Fibroblast of lung (primary cell): ENCODE measurements at places on chromosomes 12 and 14. TPM values are rescaled to one million over a fixed set of nuclear protein-coding genes. Genes with fewer than 3 reads are reported as not detected.

GRCh38 chr12:53381731-53382630 is 2.0 kb downstream of the SP1 start:
- peak overlapping the region; percentile 40 for H3K4me3 ChIP-seq
- H3K4me1 ChIP-seq = peaks cover 25% of the 10 kb centered on the region
- no peaks in the 10 kb centered on the region for H3K27me3 ChIP-seq
- H3K27ac ChIP-seq = peak overlapping the region; percentile 52
- DNase-seq = peak; percentile 73

KRT77 gene
- not detected in 2 replicates for total RNA-seq

GRCh38 chr12:116672842-116673516 is 64.9 kb downstream of the SPRING1 start:
- H3K36me3 ChIP-seq = no peaks in the 10 kb centered on the region
- DNase-seq = no peak
- no peak overlapping the region for H3K27ac ChIP-seq
- no peak overlapping the region for H3K4me3 ChIP-seq

DNA sequence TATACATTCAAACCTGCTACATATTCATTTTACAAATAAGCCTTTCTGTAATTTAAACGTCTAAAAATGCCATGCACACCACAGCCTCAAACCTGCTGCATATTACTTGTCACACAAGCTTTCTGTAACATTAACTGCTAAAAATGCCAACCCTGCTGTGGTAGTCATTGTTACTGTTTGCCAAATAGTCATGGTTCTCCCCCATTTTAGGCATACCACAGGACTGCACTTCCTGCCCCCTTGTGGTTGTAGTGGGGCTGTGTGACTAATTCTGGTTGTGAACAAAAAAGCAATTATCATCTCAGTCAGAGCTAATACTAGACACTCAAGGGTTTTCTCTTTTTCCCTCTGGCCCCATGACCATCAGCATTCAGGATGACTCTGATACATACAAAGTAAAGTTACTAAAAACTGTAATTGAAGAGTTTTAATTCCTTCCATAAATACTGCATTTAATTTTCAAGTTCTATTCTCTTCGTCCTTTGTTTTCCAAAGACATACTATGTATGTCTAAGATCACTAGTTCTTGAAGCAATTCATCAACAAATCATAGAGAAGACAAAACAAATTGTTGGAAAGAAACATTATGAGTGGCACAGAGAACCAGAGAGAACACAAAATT is 5.7 kb upstream of the SLC35F4 start:
- peak; percentile 63 for DNase-seq
- H3K27ac ChIP-seq = no peak overlapping the region

- no peaks in the 10 kb centered on the region for H3K36me3 ChIP-seq
- H3K27ac ChIP-seq = no peak overlapping the region
- no peaks in the 10 kb centered on the region for H3K27me3 ChIP-seq
- no peak for DNase-seq
Observed at GRCh38 chr12:21814814-21815213, 40.3 kb upstream of the KCNJ8 start.

- no peak for DNase-seq
- H3K27ac ChIP-seq = no peak overlapping the region
- H3K27me3 ChIP-seq = no peaks in the 10 kb centered on the region
- no peaks in the 10 kb centered on the region for H3K4me1 ChIP-seq
- H3K36me3 ChIP-seq = no peaks in the 10 kb centered on the region
Observed at GRCh38 chr12:91868054-91868453, 277.6 kb downstream of the BTG1 start.

- H3K27ac ChIP-seq = no peak overlapping the region
- H3K36me3 ChIP-seq = no peaks in the 10 kb centered on the region
- H3K27me3 ChIP-seq = peaks cover 3% of the 10 kb centered on the region
- H3K4me1 ChIP-seq = no peaks in the 10 kb centered on the region
Observed at GRCh38 chr14:99947695-99948094, 117.5 kb upstream of the EVL start.

PTPRB gene
- total RNA-seq = 0.66 and 0.77 TPM in 2 replicates

NIN gene
- 30.0 and 37.5 TPM in 2 replicates for total RNA-seq

DNA sequence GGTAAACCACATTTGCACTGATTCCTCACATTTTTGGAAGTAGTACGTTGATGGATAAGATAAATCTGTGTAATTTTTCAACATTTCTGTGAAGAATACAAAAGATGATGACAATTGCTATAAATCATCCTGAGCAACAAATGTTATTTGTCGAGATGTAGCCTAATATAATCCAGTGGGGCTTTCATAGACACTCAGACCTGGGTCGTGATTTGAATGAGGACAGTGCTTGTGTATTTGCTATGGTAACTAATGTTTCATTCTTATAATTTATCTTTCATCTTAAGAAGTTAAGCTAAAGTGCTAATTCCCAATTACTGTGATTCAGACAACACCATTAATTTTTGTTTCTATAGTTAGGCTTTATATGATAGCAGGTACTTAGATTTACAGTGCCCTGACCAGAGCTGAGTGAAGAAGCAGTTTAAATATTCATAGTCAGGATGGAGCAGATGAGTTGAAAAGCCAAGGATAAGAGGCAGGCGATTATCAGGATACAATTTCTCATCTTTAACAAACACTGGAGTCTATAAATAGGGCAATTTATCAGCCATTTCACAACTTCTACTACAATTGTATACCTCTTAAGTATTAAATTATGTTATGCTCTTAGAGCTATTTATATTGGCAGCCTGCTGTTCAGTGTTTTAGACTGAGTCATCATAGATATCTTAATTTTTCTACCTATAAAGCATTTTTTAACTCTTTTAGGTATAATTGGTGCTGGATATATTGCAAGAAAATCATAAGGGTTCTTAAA is 359.9 kb downstream of the TRHDE start:
- H3K27me3 ChIP-seq = no peaks in the 10 kb centered on the region
- no peak overlapping the region for H3K4me3 ChIP-seq
- H3K4me1 ChIP-seq = no peaks in the 10 kb centered on the region
- peak; percentile 33 for DNase-seq

DNA sequence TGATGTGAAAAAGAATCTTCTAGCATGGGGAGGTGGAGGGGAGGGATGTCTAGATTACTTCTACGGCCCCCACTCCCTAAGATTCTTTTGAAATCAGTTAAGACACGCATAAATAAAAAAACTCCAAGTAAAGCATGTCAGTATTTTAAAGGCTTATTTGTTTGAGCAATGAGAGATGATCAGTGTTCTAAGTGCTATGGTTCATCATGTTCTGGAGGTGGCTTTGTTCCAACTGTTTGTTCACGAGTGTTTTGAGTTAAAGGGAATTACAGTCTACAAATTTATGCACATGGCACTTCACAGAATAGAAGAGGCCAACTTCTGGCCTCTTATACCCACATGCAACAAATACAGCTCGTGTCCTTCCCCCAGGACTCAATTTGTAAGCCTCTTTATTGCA is 394.9 kb downstream of the RAD51B start:
- H3K27ac ChIP-seq = no peak overlapping the region
- H3K27me3 ChIP-seq = no peaks in the 10 kb centered on the region
- H3K4me1 ChIP-seq = peaks cover 11% of the 10 kb centered on the region
- H3K4me3 ChIP-seq = no peak overlapping the region
- DNase-seq = no peak

DNA sequence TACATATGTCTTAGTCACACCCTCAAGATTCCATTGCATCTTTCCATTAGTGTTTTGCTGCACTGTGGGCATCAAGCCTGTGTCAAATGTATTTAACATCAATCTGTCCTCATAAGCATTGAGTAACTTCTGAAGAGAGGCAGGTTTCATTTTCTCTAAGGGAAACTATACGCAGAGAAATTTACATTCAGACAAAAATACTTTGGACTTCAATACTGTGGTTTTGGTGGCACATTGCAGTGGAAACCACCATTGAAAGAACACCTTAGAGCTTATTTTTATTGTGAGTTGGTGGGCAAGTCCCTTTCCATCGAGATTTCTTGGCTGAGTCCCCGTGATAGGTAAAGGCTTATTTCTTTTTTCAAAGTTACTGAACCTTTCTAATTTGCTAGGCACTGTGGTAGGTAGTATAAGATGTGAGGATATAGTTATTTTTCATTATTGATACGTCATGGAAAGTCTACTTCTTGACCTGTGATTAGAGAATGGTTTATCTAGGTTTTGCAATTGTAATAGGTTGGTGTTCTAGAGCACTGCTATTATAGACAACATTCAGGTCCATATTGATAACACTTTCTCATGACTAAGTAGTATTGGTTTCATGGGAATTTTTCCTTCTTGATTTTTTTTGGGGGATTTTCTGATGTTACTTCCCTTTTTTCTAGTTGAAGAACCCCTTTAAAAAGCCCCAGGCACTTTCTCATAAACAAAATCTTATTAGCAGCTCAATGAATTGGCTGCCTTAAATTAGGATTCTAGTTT is 81.9 kb downstream of the CFAP54 start:
- H3K27me3 ChIP-seq = no peaks in the 10 kb centered on the region
- peak; percentile 45 for DNase-seq
- H3K27ac ChIP-seq = no peak overlapping the region
- no peaks in the 10 kb centered on the region for H3K36me3 ChIP-seq
- no peak overlapping the region for H3K4me3 ChIP-seq

GRCh38 chr14:37090026-37090425 is 82.4 kb downstream of the SLC25A21 start:
- H3K4me1 ChIP-seq = no peaks in the 10 kb centered on the region
- H3K27me3 ChIP-seq = no peaks in the 10 kb centered on the region
- H3K4me3 ChIP-seq = no peak overlapping the region
- no peaks in the 10 kb centered on the region for H3K36me3 ChIP-seq
- no peak overlapping the region for H3K27ac ChIP-seq

CIDEB gene
- 0.33 and 0.51 TPM in 2 replicates for total RNA-seq

- no peaks in the 10 kb centered on the region for H3K4me1 ChIP-seq
- no peak for DNase-seq
- no peaks in the 10 kb centered on the region for H3K36me3 ChIP-seq
- no peaks in the 10 kb centered on the region for H3K27me3 ChIP-seq
- no peak overlapping the region for H3K4me3 ChIP-seq
Observed at GRCh38 chr14:75619548-75619947, 41.1 kb downstream of the ERG28 start.

DNA sequence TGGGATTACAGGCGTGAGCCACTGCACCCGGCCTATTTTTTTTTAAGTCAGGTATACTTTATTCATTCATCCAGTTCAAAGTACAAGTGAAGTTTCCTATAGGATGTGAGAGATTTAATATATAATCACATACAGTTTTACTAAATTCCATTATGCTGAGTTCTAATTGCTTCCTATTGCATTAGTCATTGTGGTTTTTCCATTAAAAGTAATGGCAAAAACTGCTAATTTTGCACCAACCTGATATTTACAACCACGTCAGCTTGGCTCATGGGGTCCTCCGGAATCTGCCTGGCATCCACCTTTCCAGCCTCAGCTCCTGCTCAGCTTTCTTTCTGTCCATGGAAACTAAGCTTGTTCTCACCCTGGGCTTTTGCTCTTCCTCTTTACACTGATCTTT is 67.0 kb upstream of the CSRP2 start:
- H3K4me1 ChIP-seq = peaks cover 12% of the 10 kb centered on the region
- no peaks in the 10 kb centered on the region for H3K36me3 ChIP-seq
- DNase-seq = peak; percentile 31

DNA sequence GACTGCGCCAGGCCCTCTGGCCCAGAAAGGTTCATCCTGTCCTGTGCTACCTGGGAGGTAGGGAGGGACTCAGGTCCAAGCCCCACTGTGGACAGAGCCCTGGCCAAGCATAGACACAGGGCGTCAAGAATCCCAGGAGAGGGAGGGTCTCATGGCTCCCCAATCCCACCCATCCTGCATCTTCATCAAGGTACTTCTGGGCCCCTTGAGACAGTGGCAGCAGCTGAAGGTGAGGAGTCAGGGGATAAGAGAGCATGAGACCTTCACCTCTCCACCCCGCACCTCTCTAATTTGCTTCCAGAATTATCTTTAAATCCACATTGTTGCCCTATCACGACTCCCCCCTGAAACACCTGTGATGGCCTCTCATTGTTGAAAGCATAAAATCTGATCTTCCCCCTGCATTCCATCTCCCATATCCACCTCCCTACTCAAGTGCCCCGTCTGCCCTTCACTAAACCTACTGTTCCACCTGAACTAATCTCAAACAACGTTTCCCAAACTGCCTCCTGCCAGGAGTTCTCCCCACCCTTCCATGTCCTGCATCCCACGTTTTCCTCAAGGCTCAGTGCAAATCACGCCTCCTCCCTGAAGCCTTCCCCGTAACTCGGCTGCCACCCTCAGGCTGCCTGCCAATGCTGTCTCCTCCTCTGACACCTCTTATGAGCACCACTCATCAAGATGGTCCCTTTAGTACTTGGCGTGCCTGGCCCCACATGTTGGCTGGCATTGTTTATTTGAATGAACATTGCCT is 27.1 kb downstream of the KRT18 start:
- no peak overlapping the region for H3K27ac ChIP-seq
- DNase-seq = peak; percentile 22
- H3K36me3 ChIP-seq = no peaks in the 10 kb centered on the region
- peaks cover 11% of the 10 kb centered on the region for H3K4me1 ChIP-seq
- H3K27me3 ChIP-seq = peaks cover 3% of the 10 kb centered on the region
- no peak overlapping the region for H3K4me3 ChIP-seq

BBS10 gene
- total RNA-seq = 21.1 and 31.0 TPM in 2 replicates

DNA sequence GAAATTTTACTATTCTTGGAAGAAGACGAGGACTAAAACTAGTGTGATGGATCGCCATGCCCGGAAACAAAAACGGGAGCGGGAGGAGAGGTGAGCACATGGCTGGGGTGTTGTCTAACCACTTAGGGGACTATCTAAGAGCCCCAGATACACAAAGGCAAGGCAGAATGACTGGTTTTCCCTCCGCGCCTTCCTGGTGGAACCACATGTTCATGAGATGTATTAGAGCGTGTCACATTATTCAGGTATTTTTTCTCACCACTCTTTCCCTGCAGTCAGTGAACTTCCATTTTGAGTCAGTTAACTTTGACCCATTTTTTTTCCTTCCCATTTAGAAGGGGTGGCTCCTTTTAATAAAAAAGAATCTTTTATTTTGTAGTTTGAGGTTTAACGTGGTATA is 68.8 kb upstream of the TRAF3 start:
- no peaks in the 10 kb centered on the region for H3K36me3 ChIP-seq
- no peak overlapping the region for H3K27ac ChIP-seq
- H3K4me1 ChIP-seq = no peaks in the 10 kb centered on the region
- no peak overlapping the region for H3K4me3 ChIP-seq
- H3K27me3 ChIP-seq = no peaks in the 10 kb centered on the region

GPR84 gene
- total RNA-seq = not detected in 2 replicates

DNA sequence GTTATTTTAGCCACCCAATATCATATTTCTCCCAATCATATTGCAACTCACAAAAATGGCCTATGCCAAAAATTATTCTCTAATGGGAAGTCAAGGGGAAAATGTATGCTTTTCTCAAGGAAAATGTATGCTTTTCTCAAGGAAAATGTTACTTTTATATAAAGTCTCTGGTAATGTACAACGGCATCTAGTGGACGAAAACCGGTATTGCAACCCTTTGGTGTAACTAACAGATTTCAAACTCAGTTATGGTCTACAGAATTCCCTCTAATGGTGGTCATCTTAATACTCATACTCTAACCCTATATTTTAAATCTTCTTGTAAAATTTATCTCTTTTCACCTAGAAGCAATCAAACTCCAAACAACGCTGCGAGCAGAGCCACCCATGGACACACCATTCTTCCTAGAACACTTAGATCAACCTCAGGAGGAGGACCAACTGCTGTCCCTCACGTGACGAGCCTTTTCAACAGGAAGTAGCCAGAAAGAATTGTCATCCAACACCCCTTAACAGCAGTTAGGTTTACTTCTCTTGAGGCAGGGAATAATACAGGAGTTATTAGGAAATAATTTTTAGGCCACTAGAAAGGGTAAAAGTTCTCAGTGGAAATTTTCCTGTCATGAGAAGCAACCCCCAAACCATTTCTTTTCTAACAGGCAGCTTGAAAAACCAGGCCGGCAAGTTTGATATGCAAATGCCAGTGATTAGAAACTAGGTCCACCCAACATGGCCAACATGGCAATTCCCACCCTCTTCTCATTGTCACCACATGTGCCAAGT is 20.1 kb downstream of the APOBEC1 start:
- no peak overlapping the region for H3K4me3 ChIP-seq
- DNase-seq = peak; percentile 10
